ENCODE measurements at places on chromosomes 5 and 9.

- no peak for DNase-seq
These were observed 94.3 kb upstream of the DAB2 start for GRCh38 chr5:39519079-39519478.

GRCh38 chr9:95037789-95038521 is 279.6 kb downstream of the FANCC start:
- DNase-seq: no peak

DNA sequence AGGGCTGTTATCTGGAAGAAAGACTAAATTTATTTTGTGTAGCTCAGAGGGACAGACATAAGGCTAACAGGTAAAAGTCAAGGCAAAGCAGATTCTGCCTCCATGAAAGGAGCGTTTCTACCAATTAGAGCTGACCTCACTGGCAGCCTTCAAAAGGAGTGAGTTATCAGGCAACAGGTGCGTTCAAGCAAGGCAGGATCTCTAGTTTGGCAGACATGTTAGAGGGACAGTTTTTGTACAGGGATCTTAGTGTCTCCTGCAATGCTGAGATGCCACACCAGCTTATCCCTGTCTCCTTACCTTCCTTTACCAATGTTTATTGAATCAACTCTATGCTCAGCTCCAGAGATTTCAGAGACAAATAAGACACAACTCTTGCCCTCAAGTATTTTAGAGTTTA is 73.8 kb downstream of the NRG2 start:
- DNase-seq: no peak

GRCh38 chr9:84761137-84761808 is 91.7 kb downstream of the NTRK2 start:
- DNase-seq: no peak

DNA sequence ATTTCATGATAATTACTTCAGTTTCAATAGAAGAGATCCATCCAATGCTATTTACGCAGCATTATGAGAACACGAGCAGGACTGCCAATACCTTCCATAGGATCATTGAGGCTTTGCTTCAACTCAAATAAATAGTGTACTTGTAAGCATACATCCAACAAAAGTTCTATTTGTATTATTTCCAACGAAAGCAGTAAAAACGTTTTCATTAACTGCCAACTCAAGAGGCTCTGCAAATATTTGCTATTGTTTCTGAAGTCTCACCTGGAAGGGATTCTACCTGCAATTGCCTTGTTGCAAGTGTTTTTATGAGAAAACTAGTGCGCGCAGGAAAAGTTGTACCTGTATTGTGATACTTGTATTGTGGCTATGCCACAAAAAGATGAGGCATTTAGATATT is 11.0 kb upstream of the GNPDA1 start:
- DNase-seq: no peak

- DNase-seq: no peak
These were observed 1.9 kb upstream of the BRD3 start for GRCh38 chr9:134069480-134070399.

- DNase-seq: no peak
These were observed 55.7 kb downstream of the PLAC8L1 start for GRCh38 chr5:146049704-146050026.

DNA sequence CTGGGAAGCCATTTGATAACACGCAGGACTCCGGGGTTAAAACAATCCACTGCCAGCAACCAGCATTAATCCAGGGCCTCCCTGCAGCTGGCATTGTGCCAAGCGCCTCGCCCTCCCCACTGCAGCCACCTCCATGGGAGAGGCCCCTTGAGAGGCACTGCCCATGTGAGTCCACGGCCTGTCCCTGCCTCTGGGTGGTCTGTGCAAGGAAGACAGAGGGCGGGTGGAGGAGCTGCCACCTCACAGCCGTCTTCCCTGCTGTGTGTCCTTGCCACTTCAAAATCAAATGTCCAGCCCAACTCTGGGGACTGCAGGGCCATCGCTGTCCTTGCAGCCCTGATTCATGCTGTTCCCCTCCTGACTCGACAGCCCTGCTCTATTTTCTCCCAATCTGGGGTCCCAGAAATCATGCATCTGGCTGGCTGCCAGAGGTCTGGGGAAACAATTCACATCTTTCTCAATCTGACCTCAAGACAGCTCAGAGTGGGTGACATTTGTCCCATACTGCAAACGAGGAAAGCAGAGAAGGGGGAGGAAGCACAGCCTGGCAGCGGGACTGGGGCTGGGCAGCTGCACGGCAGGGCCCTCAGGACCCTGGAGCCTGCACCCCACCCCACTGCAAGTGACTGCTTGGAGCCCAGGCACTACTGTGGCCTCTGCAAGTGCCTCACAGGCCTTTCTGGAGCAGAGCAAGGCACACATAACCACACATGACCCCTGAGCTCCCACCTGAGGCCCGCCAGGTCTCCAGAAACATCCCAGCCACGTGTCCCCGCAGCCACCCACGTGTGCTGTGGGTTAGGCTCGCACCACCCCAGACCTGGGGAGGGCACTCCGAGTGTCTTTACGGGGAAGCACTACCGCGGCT is 15.7 kb downstream of the BRD3OS start:
- DNase-seq: peak; percentile 66

- no peak for DNase-seq
These were observed 204.8 kb upstream of the MEF2C start for GRCh38 chr5:89087551-89088318.

DNA sequence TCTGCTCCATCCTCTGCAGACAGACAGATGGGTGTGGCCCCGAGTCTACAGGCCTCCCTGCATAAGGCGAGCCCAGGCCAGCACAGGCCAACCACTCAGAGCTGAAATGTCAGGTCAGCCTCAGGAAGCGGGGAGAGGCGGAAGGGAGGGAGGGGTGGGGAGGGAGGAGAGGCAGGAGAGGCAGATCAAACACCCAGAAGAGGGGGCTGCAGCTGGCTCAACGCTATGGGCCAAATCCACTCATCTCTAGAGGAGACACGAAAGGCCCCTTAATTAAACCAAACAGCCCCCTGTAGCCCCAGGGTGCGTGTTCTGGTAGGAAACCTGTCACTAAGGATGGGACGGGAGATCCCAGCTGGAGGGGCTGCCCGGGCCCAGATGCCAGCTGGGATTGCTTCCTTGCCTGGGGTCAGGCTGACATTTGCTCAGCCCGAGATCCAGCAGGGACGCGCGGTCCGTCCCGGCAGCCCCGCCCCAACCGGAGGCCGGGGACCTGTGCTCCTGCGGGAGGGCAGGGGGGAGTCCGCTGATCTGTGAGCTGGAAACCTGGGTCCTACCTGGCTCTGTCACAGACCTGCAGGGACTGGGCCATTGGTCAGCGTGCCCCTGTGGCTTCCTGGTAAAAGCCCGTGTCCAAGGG is 97.2 kb upstream of the SARDH start:
- DNase-seq: no peak

DNA sequence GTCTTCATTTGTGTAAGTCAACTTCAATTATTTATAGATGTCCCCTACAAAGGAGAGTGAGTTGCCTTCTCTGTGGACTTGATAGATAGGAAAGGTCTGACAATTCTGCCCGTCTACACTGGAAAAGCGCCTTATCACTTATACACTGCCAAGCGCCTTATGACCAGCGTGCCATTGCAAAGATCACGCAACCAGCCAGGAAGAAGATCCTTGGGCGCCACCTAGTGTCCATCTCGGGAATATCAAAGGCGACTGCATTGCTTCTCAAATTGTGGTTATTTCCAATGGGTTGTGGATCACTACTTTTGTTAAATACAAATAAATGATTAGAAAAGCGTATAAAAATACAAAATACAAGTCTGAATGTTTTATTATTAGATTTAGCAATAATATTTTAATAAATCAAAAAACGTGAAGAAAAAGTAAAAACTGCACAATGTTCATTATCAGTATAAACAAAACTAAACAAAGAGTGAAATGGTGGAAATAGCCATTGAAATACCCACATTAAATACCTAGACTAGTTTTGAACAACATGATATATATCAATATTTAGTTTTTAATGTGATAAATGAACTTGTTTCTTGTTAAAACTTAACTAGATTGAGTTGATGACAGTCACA is 27.8 kb downstream of the SUB1 start:
- DNase-seq: no peak
